ENCODE measurements at places on chromosomes 13 and 19.
A peak's percentile ranks its signal among the peaks of the same experiment; 100 is the strongest.

DNA sequence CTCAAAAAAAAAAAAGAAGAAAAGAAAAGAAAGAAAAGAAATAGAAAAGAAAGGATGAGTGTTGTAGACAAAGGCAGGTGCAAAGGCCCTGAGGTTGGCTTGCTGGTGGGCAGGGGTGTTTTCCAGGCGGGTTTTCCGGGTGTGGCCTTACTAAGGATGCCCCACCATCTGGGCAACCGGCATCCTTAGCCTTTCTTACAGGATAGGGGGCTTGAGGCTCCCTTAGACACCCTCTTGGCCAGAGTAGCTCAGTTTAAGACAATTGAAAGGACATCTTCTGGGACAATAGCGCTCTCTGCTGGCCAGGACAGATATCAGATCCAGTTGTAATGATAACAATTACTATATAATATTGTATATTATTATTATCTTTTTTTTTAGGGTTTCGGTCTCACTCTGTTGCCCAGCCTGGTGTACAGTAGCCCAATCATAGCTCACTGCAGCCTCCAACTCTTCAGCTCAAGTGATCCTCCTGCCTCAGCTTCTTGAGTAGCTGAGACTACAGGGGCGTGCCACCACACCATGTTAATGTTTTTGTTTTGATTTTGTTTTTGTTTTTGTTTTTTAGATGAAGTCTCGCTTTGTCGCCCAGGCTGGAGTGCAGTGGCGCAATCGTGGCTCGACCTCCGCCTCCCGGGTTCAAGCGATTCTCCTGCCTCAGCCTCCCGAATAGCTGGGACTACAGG is 1.4 kb upstream of the QTRT1 start:
- DNase-seq: peak; percentile 46

DNA sequence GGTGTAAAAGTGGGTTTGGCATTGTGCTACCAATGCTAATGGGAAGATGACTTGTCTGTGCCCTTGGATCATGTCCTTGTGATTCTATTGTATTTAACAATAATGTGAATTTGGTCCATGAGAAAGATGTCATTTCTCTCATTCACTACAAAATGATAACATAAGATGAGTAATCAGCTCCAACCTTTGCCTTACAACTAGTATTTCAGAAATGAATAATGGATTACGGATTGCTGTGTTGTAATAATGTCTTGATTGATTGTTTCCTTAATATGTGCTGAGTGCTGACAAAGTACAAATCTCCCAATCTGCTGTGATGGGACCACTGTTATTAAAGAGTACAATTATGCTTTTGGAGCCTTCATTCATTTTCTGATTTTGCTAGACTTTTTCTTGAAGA is 375.0 kb downstream of the PCDH9 start:
- DNase-seq: no peak

GRCh38 chr19:47094557-47095475 is 18.8 kb downstream of the ZC3H4 start:
- DNase-seq: no peak

GRCh38 chr19:34508540-34508939 is 27.0 kb downstream of the WTIP start:
- no peak for DNase-seq

GRCh38 chr19:41363753-41364523 is at the start of gene B9D2:
Gene B9D2 (minus strand): TSS chr19:41364149. CDS start chr19:41363519, 630 bp downstream.
- peak; percentile 95 for DNase-seq

DNA sequence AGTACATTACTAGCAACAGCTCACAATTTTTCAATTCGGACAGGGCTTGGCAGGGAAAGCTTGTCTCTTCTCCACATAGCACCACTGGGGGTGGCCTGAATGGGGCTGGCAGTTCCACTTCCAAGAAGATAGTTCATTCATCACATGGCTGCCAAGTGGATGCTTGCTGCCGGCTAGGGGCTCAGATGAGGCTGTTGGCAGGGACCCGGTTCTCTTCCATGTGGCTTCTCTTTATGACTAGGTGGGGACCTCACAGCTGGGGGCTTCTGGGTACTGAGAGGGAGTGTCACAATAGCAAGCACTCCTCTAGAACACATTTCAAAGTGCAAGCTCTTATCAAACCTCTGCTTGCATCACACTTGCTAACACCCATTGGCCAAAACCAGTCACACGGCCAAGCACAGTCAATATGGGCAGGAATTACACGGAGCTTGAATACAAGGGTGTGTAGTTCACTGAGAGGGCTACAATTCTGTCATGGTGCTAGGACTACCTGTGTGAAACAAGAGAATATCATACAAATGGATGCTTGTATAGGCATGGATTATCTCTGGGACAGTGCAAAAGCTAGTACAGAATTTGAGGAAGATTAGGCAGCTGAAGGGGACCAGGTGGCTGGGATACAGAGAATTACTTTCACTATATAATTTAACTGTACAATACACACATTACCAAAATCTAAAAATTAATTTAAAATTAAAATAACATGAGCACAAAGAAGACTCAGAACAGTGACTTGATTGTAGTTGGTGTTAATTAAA is 32.3 kb downstream of the ATP7B start:
- DNase-seq: no peak

DNA sequence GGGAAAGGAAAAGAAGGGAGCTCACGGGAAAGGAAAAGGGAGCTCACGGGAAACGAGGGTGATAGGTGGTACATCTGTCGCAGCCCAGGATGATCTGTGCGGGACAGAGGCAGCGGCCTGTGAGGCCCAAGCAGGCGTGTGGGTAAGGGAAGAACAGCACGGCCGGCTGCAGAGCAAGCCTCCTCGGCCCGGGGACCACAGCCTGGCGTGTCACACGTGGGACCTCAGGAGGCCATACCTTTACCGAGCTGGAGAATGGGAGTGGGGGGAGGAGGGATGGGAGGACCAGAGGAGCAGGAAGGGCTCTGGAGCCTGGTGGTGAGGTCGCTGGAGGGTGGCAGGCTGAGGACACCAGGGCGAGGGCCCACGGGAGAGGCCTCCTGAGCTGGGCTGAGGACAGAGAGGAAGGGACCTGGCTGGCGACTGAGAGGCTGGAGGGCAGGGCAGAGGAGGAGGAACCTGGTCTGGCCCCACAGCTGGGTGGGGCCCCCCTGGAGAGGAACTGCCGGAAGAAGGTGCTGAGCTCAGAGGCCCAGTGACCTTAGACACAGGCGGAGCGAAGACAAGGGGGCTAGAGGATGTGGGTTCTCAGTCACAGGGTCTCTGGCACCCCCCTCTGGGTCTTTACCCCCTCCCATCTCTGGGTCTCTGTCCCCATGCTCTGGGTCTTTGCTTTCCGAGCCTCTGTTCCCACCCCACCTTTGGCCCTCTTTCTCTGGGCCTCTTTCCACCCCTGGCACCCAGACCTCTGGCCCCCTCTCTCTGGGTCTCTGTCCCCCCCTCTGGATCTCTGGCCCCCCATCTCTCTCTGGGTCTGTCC is 2.9 kb upstream of the FTL start:
- no peak for DNase-seq

DNA sequence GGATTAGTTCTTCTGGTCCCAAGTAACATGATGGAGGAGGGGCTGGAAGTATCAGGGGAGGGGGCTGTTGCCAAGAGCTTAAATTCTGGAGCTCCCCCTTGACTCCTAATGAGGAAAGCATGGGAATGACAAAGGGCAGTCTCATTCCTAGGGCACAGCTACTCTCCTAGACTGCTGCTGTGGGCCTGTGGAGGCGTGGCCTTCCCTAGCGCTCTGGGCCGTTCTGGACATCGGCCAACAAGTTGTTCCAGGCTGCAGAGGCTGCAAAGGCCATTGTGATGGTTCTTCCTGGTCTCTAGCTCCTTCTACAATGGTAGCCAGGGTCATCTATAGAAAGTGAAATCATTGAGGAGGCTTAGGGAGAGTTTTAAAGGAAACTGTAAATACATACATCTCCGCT is 916.6 kb downstream of the DIAPH3 start:
- DNase-seq: no peak

GRCh38 chr13:19888799-19889198 is 25.4 kb upstream of the ZMYM5 start:
- DNase-seq: no peak

- no peak for DNase-seq
These were observed 153.1 kb downstream of the FGF9 start for GRCh38 chr13:21823949-21824348.

GRCh38 chr13:106981051-106981450 is 413.1 kb upstream of the ARGLU1 start:
- no peak for DNase-seq

DNA sequence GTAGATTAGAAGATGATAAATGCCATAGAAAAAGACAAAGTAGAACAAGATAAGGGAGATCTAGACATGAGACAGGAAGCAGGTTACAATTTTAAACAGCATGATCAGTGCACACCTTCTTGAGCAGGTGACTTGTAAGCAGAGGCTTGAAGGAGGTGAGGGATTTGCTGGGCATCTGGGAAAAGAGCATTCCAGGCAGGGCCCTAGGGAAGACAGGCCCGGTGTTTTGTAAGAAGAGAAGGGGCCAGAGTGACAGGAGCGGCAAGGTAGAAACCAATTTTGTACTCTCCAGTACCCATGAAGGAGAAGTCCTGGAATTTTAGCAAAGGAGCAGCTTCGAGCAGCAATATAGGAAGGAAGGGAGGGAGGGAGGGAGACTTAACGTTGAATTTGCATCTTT is 296.5 kb downstream of the MZT1 start:
- no peak for DNase-seq

DNA sequence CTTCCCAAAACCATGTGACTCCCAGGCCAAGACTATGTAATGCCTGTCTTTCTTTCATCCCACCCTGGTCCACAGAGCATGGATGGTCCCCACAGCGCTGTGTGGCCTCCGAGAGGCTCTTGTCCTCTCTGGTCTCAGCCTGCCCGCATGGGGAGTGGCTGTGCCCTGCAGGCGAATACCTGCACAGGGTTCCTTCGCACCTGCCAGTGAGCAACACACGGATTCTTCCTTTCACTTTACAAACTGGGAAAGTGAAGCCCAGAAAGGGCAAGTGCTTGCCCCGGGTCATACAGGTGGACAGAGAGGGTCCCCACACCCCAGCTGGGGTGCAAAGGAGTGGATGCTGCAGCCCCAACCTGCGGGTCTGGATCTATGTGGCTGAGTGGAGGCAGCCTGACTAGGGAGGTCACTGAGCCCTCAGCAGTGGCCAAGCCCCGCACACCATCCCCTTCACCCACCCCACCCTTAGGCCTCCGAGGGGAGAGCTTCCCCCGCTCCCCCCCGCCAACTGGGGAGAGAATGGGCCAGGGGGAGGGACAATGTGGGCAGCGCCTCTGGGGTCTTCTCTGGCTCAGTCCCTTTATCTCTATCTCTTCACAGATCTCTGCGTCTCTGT is 747 bp upstream of the MARK4 start:
- DNase-seq: no peak

GRCh38 chr19:11510444-11510843 is 4.8 kb upstream of the ZNF653 start:
- no peak for DNase-seq

GRCh38 chr19:57648331-57649003 is 15.5 kb downstream of the ZNF211 start:
- DNase-seq: no peak

DNA sequence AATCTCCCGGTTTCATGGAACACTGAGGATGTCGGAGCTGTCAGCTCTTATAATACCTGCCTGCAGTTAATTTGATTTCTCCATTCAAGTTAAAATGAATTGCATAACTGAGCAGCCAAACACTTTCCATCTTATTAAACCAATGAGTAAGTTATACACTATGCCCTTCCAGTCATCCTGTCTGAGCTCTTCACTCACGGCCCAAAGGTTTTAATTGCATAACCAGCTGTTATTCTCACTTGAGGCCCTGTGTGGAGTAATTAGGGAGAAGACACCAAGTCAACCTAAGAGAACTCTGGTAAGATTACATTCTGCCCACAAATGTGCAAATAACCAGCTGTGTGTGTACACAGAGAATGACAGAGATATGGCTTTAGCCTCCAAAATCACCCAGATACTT is 303.5 kb downstream of the TBC1D4 start:
- no peak for DNase-seq

GRCh38 chr13:43986421-43986981 is 106.8 kb downstream of the LACC1 start:
- no peak for DNase-seq

GRCh38 chr19:6721138-6721474 is 656 bp upstream of the C3 start:
- DNase-seq: no peak

- DNase-seq: no peak
These were observed 9.9 kb downstream of the CEACAM4 start for GRCh38 chr19:41616792-41617621.

- no peak for DNase-seq
These were observed 693 bp downstream of the MRPL4 start for GRCh38 chr19:10252707-10253106.

Data from activated T-helper 1 cell treated with anti-CD3 and anti-CD28 coated beads, Interleukin-2, amount 50 U/mL, for 16 hours (primary cell).